Caco-2 (cell line): ENCODE measurements at places on chromosomes 1 and 21.

- no peak for DNase-seq
Measured at GRCh38 chr1:184270556-184270955, 116.3 kb upstream of the C1orf21 start.

DNA sequence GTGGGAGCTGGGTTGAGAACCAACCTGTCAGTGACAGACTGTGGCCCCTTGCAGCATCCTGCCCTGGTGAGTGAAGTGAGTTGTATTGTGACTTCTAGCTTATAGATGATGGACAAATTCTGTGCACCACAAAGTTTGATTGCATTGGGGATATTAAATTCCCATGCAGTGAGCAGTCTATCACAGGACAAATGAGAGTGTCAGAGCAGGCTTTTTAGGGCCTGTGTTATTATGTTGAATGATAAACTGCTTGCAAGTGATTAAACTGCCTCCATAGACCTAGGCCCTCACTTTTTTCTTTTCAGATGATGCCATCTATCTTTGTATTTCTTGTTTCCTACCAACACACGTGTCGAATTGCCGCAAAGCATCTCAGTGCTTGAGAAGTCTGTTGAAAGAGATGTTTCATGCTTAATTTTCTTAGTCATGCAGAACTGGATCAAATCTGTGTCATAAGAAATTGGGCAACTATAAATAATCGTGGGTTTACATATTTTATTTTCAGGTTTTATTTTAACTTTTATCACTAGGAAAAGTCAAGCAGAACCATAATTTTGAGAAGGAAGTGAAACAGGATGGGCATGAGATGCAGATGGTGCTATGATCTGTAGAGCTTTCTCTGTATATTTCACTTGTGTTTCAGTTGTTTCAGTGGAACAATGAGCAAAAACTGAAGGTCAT is 199.2 kb downstream of the S1PR1 start:
- no peak for DNase-seq

DNA sequence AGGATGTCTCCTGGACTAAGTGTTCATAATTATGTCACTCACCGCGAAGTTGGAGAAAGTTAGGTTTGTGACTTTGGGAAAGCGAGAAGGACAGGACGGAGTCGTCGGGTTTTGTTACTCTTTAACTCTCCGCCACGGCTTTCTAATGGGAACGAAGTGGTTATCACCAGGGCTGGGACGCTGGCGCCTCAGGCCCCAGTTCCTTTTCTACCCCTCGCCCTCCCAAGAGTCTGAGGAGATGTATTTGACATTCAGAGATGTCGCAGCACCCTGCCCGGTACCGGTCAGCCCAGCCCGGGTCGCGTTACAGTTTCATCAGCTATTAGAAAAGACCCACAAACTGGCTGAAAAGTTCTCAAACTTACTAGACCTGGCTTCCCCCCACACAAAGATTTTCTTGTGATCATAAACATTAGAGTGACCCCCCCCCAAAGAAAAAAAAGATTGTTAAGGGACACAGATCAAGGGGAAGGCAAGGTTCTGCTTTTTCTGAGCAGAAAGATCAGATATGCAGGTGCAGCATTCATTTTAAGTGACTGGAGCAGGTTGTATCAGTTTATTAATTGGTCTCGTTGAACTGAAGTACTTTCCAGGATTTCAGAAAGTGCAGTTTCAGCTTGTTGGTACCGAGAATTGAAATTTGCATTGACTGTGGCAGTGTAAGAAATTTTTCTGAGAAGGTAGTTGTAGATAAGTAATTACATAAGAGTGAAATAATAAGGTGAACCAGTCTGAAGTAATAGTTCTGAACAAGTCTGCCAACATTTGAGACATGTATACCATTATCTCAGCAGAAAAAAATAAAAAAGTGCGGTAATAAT is 859 bp upstream of the ZBTB18 start:
- DNase-seq, result no peak

GRCh38 chr1:24969596-24970398 is 39.7 kb upstream of the RUNX3 start:
- no peak for DNase-seq

GRCh38 chr1:116268211-116268610 is 104.8 kb upstream of the ATP1A1 start:
- no peak for DNase-seq

DNA sequence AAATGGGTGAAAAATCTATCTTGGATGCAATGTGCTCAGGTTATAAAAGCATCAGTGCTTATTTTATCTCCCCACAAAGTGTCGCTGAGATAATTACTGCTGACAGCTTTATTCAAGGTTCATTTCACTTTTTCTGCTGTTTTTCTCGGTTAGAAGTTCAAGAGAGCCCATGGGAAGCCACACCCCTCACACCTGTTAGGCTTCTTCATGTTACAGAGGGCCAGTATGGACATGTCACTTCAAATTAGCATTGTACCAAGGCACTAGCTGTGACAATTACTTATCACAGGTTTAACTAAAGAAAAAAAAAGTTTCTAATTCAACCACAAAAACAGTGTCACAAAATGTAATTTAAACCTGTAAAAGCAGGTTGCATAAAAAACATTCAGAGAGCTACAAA is 187.3 kb upstream of the DMRTA2 start:
- DNase-seq, result no peak

DNA sequence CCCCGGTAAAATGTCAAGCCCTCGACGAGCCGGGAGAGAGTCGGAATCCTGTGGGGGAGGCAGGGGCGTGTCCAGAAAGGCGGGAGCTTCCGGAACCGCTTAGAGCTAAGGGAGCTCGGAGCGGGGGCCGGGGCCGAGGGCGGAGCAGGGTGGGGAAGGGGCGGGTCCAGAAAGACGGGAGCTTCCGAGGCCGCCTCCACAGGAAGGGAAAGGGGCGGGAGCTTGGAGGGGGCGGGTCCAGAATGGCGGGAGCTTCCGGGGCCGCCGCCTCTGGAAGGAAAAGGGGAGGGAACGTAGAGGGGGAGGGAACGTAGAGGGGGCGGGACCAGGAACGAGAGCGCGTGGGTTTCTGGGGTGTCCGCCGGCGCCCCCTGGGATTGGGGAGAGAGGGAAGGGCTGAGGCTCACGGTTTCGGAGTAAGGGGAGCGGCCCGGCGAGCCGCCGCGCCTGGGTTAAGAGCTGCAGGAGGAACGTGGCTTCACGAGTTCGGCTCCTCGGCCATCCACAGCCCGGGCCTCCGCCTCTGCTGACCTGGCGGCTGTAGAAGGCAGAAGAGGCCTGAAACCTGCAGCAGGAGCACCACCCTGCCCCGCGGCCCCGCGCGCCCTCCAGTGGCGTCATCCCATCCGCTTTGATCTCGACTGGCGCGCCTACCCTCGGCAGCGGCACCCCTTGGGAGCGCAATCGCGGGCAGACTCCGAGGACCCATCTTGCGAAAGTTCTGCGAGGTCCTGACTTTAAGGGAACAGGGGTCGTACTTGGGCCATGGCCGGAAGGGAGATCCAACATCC is 23.0 kb upstream of the HPDL start:
- peak; percentile 93 for DNase-seq

- no peak for DNase-seq
Measured at GRCh38 chr1:37438869-37439343, 35.5 kb upstream of the ZC3H12A start.

DNA sequence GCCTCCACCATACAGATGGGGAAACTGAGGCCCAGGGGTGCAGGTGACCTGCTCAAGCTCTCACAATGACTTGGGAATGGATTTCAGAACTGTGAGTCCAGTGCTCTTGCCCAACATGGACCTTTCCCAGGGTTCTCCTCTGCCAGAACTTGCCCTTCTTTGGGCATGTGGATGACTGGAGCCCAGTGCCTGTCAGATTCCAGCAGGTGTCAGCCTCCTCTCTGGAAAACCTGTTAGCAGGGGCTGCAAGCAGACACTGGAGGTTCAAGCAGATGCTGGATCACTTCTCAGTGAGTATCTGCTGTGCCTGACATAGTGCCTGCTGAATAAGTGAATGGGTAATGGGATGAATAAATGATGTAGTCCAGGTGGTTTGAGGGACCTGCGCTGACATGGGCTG is 314.2 kb upstream of the POU3F1 start:
- no peak for DNase-seq

- DNase-seq, result no peak
Measured at GRCh38 chr1:167770127-167770526, 48.3 kb downstream of the MPZL1 start.

DNA sequence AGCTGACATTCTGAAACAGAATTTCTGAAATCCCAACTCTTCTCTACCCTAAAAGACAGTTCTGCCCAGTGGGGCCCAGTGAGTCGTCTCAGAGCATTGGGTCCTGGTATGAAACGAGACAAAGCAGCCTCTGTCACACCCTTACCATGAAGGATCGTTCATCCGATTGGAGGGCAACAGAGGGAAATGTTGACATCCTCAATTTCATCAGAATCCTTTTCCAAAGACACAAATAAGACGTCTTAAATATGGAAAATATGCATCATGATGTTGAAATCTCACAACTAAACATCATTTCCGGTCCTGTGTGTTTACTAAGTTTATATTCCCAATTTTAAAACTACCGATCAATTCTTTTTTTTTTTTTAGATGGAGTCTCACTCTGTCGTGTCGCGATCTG is 112.1 kb upstream of the SLC45A1 start:
- no peak for DNase-seq

- no peak for DNase-seq
Measured at GRCh38 chr21:33850401-33850800, 65.2 kb downstream of the ATP5PO start.

DNA sequence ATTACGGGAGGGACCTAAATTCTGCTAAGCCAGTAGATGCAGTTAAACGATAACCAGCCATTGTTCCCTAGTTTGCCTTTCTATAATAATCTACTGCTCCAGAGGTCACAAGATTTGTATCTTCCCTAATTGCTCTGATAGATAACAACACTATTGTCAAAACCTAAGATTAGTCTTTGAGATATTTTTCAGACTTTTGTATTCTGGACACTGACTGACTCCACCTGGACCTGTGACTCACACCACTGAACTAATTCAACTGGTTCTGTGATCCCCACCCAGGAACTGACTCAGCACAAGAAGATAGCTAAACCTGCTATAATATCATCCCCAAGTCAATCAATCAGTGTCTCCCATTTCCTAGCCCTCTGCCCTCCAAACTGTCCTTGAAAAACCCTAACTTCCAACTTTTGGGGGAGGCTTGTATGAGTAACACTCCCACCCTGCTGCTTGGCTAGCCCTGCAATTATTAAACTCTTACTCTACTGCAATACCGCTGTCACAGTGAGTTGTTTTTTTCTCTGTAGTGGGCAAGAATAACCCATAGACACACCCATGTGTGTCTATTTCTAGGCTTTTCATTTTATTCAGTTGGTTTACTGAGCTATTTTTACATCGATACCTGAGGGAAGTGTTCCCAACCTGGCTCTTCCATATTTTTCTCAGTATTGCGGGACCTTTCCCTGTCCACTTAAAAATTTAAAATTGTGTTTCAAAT is 11.2 kb downstream of the KIFAP3 start:
- peak; percentile 16 for DNase-seq

- DNase-seq, result peak; percentile 79
Measured at GRCh38 chr1:26677306-26678115, 18.3 kb upstream of the ARID1A start.

DNA sequence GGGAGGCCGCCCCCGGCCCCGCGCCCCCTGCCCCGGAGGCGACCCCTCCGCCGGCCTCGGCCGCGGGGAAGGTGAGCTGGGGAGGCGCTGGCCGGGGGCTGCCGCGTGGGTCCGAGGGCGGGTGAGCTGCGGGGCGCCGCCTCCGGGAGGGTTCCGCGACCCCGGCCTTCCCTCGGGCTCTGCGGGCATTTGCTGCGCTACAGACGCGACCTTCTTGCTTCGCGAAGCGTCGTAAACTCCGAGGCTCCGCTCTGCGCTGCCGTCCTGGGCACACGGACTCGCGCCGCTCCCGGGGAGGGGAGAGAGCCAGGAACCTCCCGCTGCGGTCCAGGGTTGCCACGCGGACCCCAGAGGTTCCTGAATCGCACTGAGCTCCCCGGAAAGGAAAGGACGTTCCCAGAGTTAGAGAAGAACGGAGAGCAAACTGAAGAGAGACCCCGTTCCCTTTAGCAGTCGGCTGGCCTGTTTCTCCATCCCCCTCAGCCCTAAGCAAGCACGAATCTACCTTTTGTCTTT is 345 bp downstream of the SLX9 start:
- no peak for DNase-seq

DNA sequence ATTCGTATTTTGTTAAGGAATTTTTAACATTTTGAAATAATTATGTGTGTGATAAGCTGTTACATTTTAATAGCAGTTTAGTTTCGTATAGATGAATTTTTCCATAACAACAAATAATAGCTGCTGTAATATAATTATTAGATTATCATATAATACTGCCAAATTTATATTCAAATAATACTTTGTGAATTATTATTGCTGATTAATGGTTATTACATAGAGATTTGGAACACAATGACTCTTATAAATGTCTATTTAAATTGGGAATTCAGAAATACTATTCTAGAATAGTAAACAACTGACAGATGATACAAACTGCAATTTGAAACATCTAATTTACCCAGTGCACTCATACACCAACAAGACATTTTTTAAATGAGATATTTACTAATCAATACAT is 73.2 kb upstream of the NEK7 start:
- no peak for DNase-seq

GRCh38 chr1:45530632-45531135 is 9.0 kb upstream of the PRDX1 start:
- DNase-seq, result no peak

GRCh38 chr1:229385853-229386456 is 43.1 kb upstream of the CCSAP start:
- no peak for DNase-seq

GRCh38 chr21:42346866-42347600 is 3.8 kb downstream of the TFF2 start:
- DNase-seq, result no peak

DNA sequence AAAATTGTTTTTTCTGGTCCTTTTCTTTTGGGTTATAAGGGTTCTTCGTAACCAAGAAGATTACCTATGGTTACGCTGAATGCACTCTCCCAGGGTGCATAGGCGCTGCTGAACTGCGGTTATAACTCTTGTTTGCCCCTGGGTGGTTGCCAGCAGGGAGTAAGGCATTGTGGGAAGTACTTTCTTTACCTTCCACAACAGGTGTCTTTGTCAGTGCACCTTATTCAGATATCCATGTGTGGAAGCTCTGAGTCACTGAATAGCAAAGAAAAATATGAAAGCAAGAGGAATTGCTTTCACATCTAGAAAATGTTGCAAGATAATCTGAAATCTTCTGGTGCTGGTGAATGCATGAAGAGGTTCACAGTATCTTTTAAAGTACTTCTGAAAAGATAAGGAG is 124.4 kb upstream of the CACYBP start:
- no peak for DNase-seq

GRCh38 chr1:25804244-25804963 is 4.4 kb downstream of the SELENON start:
- no peak for DNase-seq

GRCh38 chr1:174989536-174990220 is 10.1 kb upstream of the CACYBP start:
- no peak for DNase-seq

GRCh38 chr1:101438359-101438758 is 201.5 kb downstream of the S1PR1 start:
- no peak for DNase-seq

GRCh38 chr1:242847390-242847993 is 323.0 kb upstream of the PLD5 start:
- no peak for DNase-seq

GRCh38 chr1:183126528-183126927 is 59.5 kb upstream of the LAMC2 start:
- no peak for DNase-seq

- no peak for DNase-seq
Measured at GRCh38 chr1:47637111-47637685, 199.4 kb downstream of the FOXD2 start.
